T-helper 17 cell (primary cell): ENCODE measurements at places on chromosomes 1 and 21. TPM values are rescaled to one million over a fixed set of nuclear protein-coding genes. Genes with fewer than 3 reads are reported as not detected.

DNA sequence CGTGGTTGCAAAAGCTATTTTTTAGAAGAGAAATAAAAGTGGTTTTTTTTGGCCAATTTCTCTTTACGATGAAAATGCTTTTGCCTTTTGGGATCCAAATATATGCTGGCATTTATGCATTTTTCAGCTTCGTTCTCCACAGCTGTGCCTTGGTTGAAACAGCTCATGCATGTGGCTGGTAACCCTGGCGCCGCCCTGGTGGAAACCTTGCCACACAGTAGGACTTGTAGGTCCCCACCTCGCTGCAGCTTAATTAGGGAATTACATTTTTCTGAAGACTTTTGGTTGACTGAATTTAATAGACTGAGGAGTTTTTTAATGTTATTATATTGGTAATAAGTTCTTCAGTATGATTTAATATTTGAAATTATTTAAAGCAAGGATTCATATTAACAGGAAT lies 12.7 kb upstream of the PCP4 start:
- no peak for DNase-seq

- DNase-seq, result no peak
Observed at GRCh38 chr1:58158506-58159433, 387.8 kb downstream of the OMA1 start.

ANKRD65 gene
- not detected for total RNA-seq

TMPRSS2 gene
- not detected for total RNA-seq

GRCh38 chr1:198892065-198892464 lies 253.2 kb downstream of the PTPRC start:
- DNase-seq, result no peak

- no peak for DNase-seq
Observed at GRCh38 chr1:40939320-40940059, 40.0 kb upstream of the CTPS1 start.

DNA sequence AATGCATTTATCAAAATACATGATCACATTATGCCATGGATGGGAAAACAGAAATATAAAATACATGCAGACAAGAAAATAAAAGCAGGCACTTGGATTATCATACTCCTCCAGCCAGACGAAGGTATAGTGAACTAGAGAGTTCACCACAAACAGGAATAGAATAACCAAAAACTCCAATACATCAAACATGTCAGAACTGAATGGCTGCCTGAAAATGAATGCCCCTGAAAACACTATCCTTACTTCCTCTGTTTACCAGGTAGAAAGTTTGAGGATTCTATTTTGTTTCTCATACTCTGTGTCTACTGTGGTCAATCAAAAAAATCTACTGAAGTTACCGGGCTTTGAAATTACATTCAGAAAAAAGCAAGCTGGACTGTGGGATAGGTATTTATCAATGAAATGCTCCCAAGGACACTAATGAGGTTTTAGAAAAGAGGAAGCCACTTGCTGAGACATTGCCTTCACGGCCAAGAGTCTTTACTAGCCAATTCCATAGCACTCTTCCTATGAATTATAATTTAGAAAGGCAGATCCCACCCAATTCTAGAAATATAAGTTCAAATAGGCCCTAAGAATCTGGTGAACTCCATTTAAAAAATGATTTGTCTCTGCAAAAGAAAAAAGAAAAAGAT lies 197.7 kb downstream of the SMYD3 start:
- DNase-seq, result no peak

GRCh38 chr1:39576016-39576657 lies 453 bp downstream of the PABPC4 start:
- peak; percentile 28 for DNase-seq

INSRR gene
- not detected for total RNA-seq

SLAMF9 gene
- not detected for total RNA-seq

HHAT gene
- total RNA-seq, result 9.2 TPM

OR2T8 gene
- total RNA-seq, result not detected

DNA sequence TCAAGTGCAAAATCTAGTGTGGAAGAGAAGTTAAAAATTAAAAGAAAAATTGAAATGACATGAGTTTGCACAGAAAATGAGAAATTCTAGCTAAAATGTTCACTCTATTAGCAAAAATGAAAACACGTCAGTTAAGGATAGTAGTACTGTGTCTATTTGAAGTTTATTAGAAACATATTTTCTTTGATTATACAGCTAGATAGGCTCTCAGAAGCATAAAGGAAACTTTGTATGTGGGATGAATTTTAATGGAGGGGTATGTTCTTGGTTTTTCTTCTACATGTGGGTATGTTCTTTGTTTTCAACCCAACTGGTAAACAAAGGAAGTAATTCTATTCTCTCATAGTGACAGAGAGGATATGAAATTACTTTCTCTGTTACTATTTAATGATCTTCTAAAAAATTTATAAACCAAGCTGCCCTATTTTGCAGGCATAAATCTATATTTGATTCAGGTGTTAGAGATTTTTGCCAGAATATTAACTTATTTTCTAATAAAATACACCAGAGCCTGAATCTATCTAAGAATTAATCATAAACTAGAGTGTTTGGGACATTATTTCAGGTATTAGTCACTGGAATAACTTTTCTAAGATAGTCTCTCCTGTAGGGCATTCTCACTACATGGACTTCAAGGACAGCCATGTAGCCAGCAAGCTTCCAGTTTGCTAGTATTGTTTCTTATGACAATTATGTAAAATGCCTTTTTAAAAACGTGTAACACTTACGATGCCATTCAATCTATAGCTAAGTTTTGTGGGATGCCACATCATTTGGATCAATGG lies 15.8 kb downstream of the GPSM2 start:
- DNase-seq, result no peak

KCNA10 gene
- total RNA-seq, result not detected

GRCh38 chr1:119946724-119947123 lies 50.4 kb upstream of the ADAM30 start:
- DNase-seq, result no peak

PDC gene
- total RNA-seq, result not detected

GRCh38 chr1:229280921-229281320 lies 10.0 kb downstream of the RAB4A start:
- no peak for DNase-seq

- no peak for DNase-seq
Observed at GRCh38 chr1:224333309-224333926, 3.4 kb upstream of the NVL start.

HEYL gene
- total RNA-seq, result 0.10 TPM

- no peak for DNase-seq
Observed at GRCh38 chr21:38041493-38041892, 125.2 kb upstream of the KCNJ6 start.

CFHR1 gene
- not detected for total RNA-seq

DNA sequence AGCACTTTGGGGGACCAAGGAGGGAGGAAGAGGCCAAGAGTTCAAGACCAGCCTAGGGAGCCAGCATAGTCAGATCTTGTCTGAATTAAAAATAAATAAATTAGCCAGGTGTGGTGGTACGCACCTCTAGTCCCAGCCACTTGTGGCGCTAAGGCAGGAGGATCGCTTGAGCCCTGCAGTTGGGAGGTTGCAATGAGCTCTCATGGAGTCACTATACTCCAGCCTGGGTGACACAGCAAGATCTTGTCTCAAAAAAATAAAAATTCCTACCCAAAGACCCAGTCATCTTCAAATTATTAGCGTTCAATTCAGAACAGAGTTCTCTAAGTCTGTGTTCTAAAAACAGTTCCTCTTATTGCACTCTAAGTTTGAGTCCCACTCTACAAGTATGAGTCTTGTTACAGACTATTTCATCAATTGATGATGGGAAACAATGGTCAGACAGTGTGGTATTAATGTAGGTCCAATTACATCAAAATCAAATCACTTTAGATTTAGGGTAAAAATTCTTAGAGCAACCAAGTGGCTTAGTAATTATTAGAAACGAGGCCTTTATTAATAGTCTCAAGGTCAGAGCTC lies 6.9 kb downstream of the FOXJ3 start:
- DNase-seq, result no peak

GRCh38 chr1:111214884-111215283 lies 12.6 kb upstream of the CHI3L2 start:
- no peak for DNase-seq

GRCh38 chr1:183577897-183578465 lies 12.3 kb downstream of the NCF2 start:
- DNase-seq, result no peak

GRCh38 chr1:91261655-91262054 lies 143.0 kb downstream of the HFM1 start:
- DNase-seq, result no peak

LCE3E gene
- total RNA-seq, result not detected

- no peak for DNase-seq
Observed at GRCh38 chr21:38495696-38496095, 2.6 kb downstream of the ERG start.

LRP8 gene
- 15.1 TPM for total RNA-seq

PRAMEF8 gene
- total RNA-seq, result not detected

S100A3 gene
- not detected for total RNA-seq
